Activated naive CD4-positive, alpha-beta T cell treated with anti-CD3 and anti-CD28 coated beads, Interleukin-2, amount 50 U/mL, for 16 hours (primary cell): ENCODE measurements at places on chromosomes 7 and 10.

- DNase-seq: no peak
These were observed 24.8 kb downstream of the FGFBP3 start for GRCh38 chr10:91884536-91884935.

GRCh38 chr7:92366730-92367129 lies 80.6 kb upstream of the GATAD1 start:
- no peak for DNase-seq

- no peak for DNase-seq
These were observed 90.9 kb upstream of the ZNF804B start for GRCh38 chr7:88668591-88668990.

GRCh38 chr10:107284187-107284586 lies 119.7 kb upstream of the SORCS1 start:
- no peak for DNase-seq

DNA sequence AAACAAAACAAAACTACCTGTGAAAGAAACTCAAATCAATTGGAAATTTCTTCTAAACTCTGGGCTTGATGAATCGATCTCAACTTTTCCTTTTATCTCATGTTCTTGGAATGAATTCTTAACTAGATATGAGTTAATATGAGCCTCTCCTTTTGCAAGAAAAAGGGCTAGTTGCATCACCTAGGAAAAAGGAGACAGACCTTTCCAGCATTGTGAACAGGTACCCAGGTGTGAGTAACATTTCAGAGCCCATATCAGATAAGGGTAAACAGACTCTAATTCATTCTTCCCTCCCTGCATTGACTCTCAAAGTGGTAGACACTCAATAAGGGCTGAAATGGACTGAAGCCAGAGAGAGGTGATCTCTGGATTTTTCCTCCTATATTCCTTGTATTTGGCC lies 103.8 kb upstream of the AGR3 start:
- DNase-seq: no peak

- no peak for DNase-seq
These were observed 20.0 kb downstream of the SORCS1 start for GRCh38 chr10:107144490-107144889.

DNA sequence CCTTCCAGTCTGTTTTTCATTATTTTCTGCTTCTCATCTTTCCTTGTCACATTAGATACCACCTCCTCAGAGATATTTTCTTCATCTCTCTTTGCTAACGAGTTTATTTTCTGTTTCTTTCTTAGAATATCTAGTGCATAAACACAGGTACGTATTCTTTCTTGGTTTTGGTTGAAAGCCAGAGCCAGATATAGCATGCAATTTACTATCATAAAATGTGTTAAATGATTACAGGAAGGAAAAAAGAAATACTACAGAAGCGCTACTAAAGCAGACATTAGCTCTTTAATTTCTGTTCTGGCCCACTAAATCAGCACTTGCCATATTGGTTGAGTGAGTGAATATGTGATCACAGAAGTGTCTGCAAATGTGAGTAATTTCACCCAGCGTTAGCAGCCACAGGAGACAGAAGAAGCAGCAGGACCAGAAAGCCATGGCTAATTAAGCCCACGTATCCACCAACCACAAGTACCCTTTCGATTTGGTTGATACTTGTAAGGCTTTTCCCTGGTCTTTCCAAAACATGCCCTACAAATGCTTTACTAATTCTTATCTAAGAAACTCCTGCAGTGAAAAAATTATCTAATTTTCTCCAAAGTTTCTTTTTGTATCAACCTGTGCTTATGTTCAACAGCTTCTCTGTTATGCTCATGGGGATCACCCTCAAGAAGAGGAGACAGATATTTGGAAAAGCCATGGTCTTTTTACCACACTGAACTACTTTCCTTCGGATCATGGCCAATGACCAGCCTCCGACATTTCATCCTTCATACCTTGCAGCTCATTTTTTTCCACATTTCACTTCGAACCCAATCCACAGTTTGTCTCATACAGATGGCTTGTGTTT lies 23.1 kb upstream of the MACC1 start:
- no peak for DNase-seq

GRCh38 chr7:50196719-50197118 lies 103.7 kb upstream of the ZPBP start:
- DNase-seq: no peak
